Activated CD8-positive, alpha-beta memory T cell treated with anti-CD3 and anti-CD28 coated beads, Interleukin-2, amount 50 U/mL, for 4 hours (primary cell): ENCODE measurements at places on chromosomes 3 and 15.

DNA sequence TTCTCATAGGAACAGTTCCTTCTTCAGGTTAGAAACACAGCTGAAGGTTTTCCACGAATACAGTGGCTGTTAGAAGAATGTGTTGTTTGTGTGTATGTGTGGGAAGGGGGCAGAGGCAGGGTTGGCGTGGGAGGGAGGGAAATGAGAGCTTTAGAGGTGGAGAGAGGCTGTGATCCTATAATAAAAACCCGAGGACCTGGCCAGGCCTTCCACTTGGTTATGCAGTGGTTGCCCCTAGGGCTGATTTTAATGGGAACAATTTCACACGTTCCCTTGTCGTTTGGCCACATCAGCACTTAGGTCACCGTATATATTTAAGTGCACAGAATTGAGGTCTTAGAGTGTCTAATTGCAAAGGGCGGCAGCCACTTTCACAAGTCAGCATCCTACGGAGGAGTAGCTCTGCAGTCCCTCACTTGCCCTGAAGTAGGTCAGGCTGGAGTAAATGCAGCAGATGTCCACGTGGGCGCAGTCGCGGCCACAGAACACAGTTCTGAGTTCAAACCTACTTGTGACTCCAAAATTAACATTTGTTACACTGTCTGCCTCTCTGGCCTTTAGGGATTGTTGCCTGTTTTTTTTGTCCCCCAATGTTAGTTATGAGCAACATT, 85.6 kb downstream of the PDCD6IP start:
- DNase-seq: no peak

DNA sequence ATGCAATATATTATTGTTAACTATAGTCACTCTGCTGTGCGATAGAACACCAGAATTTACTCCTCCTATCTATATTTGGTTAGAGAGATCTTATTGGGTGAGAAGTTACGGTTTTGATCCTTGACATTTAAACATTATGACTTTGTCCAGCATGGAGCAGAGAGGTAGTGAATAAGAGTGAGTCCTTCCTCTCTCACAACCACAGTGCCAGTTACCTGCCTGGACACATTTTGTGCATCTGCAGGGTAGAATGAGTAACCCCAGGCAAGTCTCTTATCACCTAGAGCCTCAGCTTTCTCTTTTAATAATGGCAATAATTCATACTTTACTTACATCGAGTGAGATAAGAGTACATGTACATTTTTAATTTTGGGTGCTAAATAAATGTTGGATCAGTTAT, 24.1 kb downstream of the KAT2B start:
- no peak for DNase-seq

DNA sequence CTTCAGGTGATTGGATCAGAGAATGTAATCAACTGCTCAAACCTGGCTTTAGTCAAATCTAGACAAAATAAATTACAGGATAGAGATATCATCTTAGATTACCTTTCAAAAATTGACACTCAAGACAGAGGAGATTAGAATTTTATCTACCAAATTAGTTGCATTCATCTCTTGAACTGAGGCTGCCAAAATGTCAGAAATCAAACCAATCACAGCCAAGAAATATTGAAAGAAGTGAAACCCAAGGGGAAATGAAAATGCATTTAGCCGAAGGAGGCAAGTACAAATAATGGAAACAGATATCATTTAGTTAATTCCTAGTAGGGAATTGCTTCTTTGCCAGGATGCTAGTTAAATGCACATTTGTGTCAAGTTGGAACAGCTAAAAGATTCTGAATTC, 261.1 kb upstream of the PDZRN3 start:
- DNase-seq: no peak

DNA sequence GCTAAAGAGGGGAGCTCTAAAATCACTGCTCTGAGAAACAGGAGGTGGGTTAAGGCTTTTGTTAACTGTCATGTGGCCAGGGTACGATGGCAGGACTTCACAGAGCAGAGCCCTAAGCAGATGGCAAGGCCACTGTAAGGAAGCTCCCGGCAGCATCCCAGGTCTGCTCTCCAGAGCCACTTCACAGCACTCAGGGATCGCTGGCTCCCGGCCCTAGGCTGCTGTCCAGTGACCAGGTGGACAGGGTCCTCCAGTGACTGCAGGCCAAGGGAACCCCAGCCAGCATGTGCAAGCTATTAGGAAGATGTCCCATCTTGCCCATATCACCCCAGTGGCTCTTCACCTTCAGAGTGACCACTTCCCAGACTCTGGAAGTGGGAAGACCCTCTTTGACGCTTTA, 10.4 kb downstream of the TMEM41A start:
- DNase-seq: no peak

DNA sequence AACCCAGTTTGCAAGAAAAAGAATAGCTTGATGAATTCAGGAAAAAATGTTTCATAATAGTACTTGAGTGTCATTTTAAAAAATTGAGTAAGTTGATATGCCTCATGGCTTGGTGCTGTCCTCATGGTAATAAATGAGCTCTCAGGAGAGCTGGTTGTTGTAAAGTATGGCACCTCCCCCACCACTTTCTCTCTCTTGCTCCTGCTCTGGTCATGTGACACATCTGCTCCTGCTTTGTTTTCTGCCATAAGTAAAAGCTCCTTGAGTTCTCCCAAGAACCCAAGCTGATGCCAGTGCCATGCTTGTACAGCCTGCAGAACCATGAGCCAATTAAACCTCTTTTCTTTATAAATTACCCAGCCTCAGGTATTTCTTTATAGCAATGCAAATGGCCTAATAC, 108.8 kb upstream of the CRBN start:
- no peak for DNase-seq

GRCh38 chr3:197298945-197299854, 788 bp upstream of the DLG1 start:
- DNase-seq: peak; percentile 25

- no peak for DNase-seq
Observed at GRCh38 chr15:35090104-35090807, 5.2 kb upstream of the NANOGP8 start.

- no peak for DNase-seq
Observed at GRCh38 chr15:56532721-56533460, 68.0 kb upstream of the MNS1 start.

GRCh38 chr15:84749111-84749991, 959 bp downstream of the ZNF592 start:
- peak; percentile 34 for DNase-seq

- DNase-seq: no peak
Observed at GRCh38 chr15:65470866-65471265, 46.6 kb downstream of the DPP8 start.

- DNase-seq: no peak
Observed at GRCh38 chr3:28376424-28376823, 27.8 kb upstream of the AZI2 start.

GRCh38 chr15:71393383-71393782, 278.1 kb downstream of the THSD4 start:
- DNase-seq: no peak

DNA sequence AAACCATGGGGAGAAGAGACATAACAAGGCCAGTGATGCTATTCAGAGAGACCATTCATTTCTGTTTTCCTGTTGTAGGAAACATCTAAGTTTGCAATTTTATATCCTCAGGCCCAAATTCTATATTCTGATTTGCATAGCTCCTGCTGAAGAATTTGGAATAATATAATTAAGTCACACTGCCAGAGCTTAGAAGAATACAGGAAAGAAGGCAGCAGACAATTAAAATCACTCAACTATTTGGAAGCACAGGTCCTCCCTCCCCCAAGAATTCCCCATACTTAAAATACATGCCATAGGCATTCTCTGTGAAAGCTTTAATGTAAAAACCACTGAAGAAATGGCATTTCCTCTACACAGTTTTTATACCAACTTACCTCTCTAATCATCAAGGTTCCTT, 66.9 kb upstream of the SLC2A2 start:
- no peak for DNase-seq

DNA sequence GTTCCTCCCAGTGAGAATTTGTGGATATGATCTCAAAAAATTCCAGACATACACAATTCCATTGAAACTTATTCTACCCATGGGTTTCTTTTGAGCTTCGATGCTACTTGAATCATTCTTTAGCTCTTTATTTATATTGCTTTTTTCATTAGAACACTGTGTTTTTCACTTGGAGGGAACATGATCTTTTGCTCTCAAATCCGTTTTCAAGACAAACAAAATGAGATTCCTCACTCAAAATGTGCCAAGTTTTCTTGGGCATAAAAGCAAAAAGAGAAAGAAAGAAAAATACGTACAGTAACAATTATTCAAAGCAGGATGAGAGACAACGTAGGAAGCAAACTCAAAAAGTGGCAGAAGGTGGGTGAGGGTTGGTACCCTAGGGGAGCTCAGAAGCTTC, 118.8 kb upstream of the PDZRN3 start:
- DNase-seq: no peak

DNA sequence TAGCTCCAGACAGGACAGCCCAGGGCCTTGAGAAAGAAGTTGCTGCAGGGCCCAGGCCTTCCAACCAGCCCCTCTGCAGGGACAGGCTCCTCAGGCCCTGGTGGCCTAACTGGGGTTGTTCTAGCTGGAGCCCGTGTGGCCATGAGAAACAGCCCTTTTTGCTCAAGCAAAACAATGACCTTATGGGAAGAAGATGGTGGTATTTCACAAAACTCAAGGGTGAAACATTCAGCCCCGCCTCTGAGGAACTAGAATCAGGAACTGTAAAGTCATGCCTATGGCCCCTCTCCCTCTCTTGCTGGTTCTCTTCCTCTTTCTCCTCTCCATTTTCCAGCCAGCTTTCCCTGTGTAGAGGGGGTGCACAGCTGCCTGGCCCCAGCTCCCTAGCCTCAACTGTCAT, 273.3 kb downstream of the RPLP1 start:
- DNase-seq: no peak

DNA sequence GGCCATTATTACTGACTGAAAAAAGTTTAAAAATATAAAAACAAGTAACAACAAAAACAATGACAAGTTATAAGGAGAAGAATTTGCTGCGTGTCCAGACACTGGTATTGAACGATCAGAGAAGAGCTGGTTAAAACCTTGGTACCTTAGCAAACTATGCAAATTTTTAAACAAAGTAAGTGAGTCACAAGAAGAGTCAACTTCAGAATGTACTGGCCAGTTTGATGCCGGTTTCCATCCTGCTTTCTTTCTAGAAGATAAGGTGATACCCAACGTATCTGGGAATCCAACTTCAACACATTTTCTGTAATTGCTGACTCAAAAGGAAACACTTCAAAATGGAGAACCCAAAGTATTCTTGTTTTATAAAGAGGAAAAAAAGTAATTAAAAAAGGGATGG, 49.8 kb downstream of the RUBCN start:
- no peak for DNase-seq
